Midbrain (tissue), 1 donor: ENCODE measurements at places on chromosomes 1 and 21.

- no peak for DNase-seq
These were observed 91.9 kb downstream of the PLD5 start for GRCh38 chr1:242432491-242433095.

DNA sequence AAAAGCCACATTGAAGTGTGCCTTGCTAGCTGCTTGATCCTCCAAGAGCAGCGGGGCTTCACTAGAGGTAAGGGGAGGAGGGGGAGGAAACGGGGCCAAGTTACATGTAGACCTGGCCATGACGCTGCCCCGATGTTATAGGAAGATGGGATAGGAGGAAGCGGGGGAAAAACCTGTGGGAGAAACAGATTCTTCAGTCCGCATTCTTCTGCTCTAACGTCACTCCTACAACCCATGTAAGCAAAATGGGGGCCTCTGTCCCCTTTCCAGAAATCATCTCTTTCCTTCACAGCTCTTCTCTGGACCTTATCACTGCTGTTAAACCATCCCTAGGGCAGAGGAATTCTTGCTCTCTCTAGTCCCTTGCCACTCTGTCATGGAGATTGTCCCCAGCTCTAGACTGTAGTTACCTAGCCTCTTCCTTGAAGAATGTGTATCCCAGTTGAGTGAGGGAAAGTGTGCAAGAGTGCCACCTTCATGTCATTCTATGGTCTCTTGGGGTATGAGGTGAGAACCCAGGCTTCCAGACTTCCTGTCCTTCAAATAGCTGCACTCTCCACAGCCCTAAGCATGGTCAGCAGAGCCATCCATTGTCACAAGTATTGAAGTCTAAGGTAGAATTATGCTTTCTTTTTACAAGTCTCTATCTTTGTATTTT lies 11.4 kb downstream of the PLEKHO1 start:
- no peak for DNase-seq

DNA sequence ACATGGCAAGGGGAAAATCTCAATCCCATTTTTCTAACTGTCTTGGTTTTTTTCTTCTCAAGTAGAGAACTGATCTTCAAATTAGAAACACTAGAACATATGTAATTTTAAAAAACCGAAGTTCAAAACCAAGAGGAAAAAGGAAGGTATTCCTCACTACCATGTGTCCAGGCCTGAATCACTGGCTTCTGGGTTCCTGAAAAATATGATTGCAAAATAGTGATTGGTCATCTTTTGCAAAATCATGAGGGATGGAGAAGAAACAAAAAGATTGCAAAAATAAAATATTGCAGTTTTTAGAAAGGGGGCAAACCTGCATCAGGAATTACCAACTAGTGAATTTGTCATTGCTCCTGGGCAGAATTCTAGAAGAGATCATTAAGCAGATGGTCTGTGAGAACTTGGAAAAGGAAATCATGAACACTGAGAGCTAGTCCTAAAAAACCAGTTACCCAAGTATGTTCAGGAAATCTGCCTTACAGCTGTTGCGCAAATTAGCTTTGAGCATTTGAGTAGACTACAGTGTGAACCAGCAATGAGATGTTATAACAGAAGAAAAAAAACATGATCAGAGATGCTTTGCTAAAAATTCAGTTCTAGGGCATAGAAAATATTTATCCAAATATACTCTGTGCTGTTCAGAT lies 49.4 kb downstream of the SPATA46 start:
- no peak for DNase-seq

- DNase-seq: no peak
These were observed 315.0 kb downstream of the GRIK1 start for GRCh38 chr21:29624776-29625175.

DNA sequence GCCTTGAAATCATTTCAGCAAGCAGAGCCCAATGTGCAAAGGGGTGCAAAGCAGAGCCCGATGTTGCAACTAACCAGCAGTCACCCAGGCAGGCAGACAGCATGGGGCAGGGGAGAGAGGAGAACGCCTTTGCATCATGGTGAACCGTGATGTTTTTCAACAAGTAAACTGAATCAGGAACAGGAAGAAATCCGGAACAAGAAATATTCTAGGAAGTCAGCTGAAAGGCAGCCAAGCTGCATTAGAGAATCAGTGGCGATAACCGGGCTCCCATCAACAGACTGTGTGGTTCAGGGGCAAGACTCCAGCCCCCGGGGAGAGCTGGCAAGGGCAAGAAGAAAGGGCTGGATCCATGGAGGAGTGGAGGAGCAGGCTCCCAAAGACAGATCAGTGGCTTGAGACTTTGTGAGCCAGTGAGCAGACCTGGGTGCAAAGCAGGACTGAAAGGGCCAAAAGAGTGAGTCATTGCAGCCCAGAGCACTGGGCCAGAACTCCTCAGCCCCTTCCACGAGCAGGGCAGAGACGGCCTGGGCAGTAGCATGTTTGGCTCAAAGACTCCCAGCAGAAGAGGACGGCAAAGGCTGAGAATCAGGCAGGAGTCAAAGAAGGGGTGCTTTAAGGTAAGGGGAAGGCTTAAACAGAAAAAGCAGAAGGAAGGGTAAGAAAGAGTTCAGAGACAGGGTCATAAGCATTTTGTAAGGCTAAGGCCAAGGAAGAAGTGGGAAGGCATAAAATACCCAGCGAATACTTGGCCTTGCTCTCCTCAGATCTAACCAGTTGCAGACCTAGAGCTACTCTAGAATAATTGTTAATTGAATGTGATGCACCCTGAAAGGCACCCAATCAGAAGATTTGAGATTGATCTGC lies 155.0 kb downstream of the SETD4 start:
- no peak for DNase-seq

DNA sequence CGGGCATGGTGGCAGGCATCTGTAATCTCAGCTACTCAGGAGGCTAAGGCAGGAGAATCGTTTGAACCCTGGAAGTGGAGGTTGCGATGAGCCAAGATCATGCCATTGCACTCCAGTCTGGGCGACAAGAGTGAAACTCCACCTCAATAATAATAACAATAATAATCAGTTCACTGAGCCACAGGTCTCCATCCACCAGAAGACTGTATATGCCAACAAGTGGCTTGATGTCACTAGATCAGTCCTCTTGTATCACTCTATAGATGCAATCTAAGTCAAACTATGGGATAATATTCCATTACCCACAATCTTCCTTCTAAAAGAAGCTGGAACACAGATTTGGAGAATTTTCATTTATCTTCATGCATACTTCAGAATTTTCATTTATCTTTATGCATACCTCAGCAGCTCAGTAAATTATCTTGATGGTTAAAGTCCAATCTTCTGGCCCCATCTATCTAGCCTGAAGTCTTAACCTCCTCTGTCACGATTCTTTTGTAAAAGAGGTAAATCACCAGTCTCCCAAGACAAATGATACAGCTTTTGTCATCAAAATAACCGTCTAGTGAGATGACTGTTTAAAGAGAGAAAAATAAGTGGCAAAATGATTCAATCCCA lies 61.8 kb downstream of the PUM1 start:
- no peak for DNase-seq

- no peak for DNase-seq
These were observed 8.4 kb downstream of the ERO1B start for GRCh38 chr1:236273358-236273757.

- DNase-seq: no peak
These were observed 73.9 kb upstream of the SPAG17 start for GRCh38 chr1:118258975-118259374.

GRCh38 chr1:227532019-227532619 lies 31.2 kb upstream of the ZNF678 start:
- DNase-seq: no peak

GRCh38 chr1:26799479-26800142 lies 11.9 kb downstream of the PIGV start:
- DNase-seq: peak; percentile 75

- DNase-seq: no peak
These were observed 44.1 kb downstream of the WNT4 start for GRCh38 chr1:22098752-22099151.

- DNase-seq: no peak
These were observed 2.9 kb downstream of the GRIK3 start for GRCh38 chr1:37031429-37031828.

- DNase-seq: no peak
These were observed 150.1 kb downstream of the CNIH3 start for GRCh38 chr1:224766266-224766665.

DNA sequence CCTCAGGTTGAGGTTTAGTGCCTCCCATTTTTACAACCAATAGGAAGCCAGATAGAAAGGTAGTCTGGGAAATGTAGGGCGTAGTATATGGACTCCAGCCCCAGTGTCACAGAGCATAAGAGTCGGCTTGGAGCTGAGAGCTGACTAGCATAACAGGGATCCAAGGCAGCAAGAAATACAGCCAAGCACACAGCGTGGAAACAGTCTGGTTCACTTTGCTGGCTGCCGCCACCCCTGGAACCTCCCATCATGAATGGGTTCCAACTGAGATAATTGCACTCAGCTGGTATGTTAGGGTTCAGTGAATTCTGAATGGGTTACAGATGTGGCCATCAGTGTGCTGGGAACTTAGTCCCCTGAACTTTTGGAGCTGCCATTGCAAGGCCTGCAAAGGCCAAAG lies 76.7 kb upstream of the GPR88 start:
- peak; percentile 4 for DNase-seq

DNA sequence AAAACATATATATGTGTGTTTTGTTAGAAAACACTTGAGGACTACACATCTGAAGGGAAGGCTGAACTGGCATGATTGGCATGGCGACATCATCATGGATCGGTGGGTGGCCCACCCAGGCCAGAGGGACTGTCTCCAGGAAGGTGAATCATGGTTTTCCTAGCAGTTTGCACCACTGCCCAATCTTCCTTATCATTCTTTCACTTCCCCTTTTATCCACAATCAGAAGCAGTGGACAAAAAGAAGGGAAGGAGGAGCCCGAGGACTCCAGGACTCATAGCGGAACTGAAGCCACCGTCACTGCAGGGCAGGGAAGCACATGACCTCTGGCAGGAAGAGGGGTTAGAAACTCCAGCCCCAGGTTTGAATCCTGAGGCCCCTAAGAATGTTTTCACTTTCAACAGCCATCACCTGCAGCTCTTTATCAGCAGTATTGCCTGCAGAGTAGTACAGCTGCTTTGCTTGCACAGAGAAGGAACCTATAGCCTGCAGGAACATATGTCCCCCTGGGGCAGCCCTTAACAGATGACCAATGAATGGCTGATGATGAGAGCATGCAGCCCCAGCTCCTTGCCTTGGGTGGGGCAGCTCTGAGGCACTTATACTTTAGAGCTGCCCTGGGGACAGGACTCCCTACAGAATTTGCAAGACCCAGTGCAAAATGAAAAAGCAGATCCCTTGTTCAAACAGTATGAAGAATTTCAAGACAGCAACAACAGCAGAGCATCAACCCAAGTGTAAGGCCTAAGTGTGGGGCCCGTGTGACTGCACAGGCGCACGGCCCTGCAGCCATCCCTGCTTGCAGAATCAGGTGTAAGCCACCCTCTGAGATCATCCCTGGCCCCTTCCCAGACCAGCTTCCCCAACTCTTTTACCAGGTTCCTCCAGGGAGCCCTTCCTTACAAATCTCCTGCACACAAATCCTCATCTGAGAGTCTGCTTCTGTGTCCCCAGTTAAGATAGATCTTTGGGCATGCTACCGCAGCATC lies 241.8 kb upstream of the IRF2BP2 start:
- peak; percentile 21 for DNase-seq

- no peak for DNase-seq
These were observed at the start of gene C8B for GRCh38 chr1:56965916-56966697. TSS of gene C8B (minus strand) at chr1:56966015. CDS start at chr1:56965948, 67 bp downstream.

DNA sequence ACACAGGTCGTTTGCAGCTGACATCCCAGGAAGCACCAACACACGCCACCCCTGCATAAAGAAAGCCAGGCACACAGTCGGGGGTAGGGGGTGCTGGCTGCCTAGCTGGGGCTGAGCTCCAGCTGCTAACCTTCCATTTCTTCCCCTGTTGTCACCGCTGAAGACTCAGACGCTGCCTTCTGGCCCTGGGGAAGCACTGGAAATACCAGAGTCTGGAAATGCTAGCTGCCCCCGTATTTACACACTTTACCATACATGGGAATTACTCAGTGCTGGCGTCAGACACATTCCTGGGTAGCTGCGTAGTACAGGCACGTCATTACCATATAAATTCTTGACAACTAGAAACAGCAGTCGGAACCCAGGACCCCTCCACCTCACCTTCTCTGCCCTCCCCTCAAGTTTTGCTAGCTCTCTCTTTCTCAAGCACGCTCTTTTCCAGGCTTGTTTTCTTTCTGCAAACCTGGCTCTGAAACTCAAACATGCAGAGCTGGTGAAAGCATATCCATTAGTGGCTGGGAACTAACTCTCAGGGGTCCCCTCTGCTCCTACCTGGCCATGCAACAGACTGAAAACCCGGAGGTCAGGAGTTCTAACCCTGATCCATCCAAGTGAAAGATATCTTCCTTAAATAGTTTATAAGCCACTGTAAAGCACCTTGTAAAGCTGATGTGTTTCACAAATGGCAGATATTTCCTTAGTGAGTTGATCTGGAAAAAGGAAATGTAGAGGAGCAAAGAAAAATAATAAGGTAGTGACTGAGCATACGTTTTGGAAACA lies 3.3 kb downstream of the CSRP1 start:
- no peak for DNase-seq

GRCh38 chr1:61887931-61888564 lies 145.8 kb downstream of the PATJ start:
- no peak for DNase-seq

DNA sequence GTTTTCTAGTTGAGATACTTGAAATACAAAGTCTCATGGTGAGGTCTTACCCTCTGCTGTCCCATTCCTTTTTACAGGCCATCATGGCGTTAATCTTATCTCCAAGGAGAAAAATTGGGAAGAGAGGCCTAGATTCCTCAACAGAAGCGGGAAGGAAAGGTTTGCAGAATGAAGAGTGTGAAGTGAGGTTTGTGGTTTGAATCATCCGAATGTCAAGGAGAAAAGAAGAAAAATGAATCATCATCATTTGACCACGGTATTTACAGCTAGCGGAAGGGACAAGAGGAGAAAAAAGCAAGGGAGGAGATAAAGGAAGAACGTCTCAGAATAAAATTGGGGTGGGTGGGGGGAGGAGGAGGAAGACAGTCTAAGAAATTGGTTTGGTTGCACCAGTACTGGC lies 935 bp upstream of the COG2 start:
- no peak for DNase-seq

- no peak for DNase-seq
These were observed 6.9 kb upstream of the ANKRD35 start for GRCh38 chr1:145892486-145893087.

GRCh38 chr1:228194921-228195812 lies 12.7 kb upstream of the OBSCN start:
- DNase-seq: no peak

GRCh38 chr1:244030481-244031040 lies 20.5 kb upstream of the ZBTB18 start:
- DNase-seq: no peak

GRCh38 chr1:62391369-62391971 lies 45.4 kb upstream of the USP1 start:
- peak; percentile 21 for DNase-seq

GRCh38 chr1:185846672-185847444 lies 112.7 kb downstream of the HMCN1 start:
- no peak for DNase-seq

- DNase-seq: peak; percentile 81
These were observed 32.9 kb downstream of the DUSP10 start for GRCh38 chr1:221708987-221709386.
